ENCODE measurements at places on chromosomes 11 and 22.

DNA sequence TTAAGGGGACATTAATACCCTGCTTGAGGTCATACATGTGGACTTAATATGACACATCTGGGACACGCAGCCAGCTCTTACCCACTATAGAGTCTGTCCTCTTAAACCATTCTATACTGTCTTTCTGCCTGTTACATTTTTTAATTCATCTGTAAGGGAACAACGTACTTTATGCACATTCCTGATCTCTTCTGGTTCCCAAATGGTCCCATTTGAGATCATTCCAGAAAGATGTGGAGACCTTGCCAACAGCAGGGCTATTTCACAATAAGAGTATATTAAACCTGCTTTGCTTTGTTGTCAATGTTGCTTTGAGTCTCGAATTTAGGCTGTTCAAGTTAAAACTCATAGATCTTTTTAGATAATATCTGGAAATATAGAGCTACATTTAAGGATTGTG lies 332.2 kb upstream of the RAG2 start:
- DNase-seq: no peak

DNA sequence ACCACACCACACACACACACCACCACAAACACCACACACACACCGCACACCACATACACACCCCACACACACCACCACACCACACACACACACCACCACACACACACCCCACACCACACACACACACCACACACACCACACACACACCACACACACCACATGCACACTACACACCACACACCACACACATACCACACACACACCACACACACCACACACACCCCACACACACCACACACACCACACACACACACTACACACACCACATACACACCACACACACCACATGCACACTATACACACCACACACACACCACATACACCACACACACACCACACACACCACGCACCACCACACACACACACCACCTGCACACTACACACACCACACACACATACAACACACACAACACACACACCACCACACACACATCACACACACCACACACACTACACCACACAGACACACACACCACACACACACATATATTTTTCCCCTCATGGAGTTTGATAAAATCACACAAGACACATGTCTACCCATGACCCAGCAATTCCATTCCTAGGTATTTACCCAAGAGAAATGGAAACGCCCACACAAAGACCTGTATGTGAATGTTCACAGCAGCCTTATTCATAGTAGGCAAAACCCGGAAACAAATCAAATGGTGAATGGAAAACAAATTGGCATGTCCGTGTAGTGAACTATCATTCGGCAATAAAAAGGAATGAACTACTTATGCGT lies 14.3 kb downstream of the CD5 start:
- no peak for DNase-seq

GRCh38 chr11:72760539-72761405 lies 8.6 kb upstream of the ARAP1 start:
- DNase-seq: peak; percentile 27

GRCh38 chr11:74725701-74726100 lies 5.5 kb downstream of the CHRDL2 start:
- DNase-seq: no peak

DNA sequence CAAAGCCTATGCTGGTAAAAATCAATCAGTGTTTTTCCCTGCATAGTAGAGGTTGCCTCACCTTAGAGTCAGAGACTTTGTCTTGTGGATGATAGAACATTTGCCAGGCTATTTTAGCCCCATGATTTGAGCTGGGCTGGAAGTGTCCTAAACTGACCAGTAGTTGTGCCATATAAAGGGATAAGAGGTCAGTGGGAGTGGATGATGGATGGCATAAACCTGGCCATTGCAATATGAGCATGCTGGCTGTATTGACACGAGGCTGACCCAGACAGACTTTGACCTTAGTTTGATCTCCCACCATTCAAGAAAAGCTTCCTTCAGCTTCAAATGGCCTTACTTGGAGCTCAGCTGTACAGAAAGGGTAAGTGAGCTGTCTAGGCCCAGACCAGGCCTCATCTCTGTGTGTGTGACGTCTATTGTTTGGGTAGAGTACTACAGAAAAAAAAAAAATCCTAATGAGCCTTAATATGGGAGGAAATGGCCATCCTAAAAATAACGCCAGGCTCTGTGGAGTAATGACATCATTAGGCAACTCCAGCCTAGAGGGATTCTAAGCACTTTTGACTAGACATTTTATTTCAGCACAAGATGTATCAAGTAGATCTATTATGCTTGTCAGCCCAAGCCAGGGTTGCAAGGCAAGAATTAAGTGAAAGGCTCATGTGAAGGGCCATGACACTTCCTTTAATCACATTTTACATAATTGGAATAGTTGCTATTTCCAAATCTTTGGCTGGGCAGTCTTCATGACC lies 51.3 kb upstream of the CADM1 start:
- DNase-seq: no peak

GRCh38 chr11:128345316-128345715 lies 242.0 kb downstream of the ETS1 start:
- no peak for DNase-seq

DNA sequence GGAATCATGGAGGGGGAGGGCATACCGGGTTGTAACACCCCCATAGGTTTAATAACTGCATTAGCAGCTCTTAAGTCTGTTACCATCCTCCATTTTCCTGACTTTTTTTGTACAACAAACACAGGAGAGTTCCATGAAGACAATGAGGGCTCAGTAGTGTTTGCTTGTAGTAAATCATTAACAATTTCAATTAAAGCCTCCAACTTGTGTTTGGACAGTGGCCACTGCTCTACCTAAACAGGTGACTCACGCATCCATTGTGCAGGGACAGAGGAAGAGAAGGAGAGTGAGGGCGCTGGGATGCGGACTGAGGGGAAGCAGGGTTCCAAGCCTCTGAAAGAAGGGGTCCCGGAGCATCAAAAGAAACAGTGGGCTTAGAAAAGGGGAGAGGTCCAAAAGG lies 21.3 kb upstream of the MTNR1B start:
- no peak for DNase-seq

DNA sequence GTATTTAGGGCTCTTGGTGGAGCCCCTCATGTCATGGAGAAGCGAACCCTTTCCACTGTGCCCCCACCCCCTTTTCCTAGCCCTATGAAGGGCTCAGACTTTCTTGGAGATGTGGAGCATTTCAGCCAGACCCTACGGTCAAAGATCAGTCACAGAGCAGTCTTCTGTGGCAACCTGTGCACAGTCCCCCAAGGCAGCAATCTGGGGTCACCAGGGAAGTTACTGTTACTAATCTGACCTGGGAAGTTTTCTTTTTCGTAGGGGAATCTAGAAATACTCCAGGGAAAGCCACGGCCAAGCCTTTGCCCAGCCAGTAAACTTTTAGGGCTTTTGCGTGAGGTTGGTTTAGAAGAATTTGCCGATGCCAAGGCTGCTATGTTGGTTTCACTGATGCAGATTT lies 50.6 kb downstream of the ZBTB16 start:
- no peak for DNase-seq

- no peak for DNase-seq
Measured at GRCh38 chr11:79244798-79245197, 196.0 kb downstream of the TENM4 start.

- DNase-seq: no peak
Measured at GRCh38 chr22:17243524-17243923, 24.3 kb upstream of the ADA2 start.

DNA sequence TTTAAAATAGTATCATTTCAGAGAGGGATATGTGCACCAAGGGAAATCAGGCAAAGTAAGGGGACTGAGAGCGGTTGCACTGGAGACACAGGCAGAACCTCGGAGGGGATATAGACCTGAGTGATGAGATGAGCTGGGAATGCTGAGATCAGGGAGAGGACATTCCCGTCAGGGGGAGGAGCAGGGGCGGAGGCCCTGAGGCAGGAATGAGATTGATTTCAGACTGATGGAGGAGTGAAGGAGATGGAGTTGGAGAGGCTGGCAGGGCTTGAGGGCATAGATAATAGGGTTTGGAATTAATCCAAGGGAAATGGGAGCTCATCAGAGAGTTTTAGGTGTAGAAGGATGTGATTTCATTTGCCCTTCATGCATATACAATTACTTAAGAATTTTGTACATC lies 13.2 kb downstream of the CD6 start:
- no peak for DNase-seq

- DNase-seq: no peak
Measured at GRCh38 chr11:47380078-47380477, 1.7 kb upstream of the SPI1 start.

- DNase-seq: no peak
Measured at GRCh38 chr11:130562549-130562948, 114.1 kb downstream of the ADAMTS15 start.

- no peak for DNase-seq
Measured at GRCh38 chr11:128505449-128506065, 81.8 kb downstream of the ETS1 start.

GRCh38 chr22:39181778-39182177 lies 29.3 kb upstream of the CBX7 start:
- no peak for DNase-seq

- DNase-seq: no peak
Measured at GRCh38 chr11:3631331-3631730, 10.5 kb downstream of the ART5 start.

DNA sequence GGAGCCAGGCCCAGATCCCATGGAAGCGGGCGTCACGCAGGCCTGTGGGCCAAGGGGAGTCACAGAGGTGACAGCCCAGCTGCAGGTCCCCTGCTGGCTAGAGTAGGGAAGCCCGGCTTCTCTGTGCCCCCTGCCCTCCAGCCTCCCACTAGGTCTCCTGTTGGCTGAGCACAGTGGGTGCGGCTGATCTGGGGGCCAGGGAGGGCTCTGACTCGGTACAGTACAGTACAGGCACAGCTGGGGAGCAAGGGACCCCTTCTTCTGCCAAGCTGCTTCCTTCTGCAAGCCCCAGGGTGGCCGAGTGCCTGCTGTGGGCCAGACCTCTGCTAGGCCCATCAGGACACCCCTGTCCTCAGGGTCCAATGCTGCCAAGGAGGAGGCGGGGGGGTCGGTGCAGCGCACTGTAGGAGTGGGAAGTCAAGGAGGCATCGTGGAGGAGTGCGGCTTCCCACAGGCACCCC lies 10.1 kb downstream of the SUSD2 start:
- DNase-seq: no peak

DNA sequence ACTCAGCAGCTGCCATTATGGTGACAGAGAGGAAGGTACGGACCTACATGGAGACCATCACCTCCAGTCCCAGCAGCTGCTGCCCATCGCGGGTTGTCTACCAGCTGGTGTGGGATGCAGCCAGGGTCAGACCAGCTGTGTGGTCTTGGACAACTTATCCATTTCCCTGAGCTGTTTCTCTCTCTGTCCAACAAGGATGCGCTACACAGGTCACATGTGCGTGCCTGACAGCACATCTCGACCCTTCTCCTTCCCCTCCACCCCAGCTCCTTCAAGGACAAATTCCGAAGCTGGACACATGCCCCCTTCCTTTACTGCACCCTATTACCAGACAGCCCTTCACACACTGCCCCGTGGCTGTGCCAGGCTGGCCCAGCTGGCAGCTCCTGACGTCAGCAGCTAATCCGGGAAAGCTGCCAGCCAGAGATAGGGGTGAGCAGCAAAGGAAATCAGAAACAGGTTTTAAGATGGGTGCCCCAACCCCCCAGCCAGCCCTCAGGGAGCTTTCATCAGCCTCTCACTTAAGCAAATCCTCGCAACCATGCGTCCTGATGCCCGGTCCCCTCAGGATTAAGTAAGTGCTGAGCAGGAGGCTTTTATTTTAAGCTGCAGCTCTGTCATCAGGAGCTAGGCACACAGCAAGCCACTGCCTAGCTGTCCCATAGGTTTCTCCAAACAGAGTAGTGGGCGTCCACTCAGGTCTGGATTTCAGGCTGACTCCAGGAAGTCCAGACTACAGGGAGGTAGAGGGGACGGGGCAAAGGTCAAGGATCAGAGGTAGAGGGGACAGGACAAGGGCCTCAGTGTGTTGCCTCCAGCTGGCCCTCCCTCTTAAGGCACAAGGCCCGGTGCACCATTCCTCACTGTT lies 20.3 kb downstream of the TEF start:
- DNase-seq: peak; percentile 41

- DNase-seq: no peak
Measured at GRCh38 chr11:35292279-35292678, 127.1 kb downstream of the SLC1A2 start.

DNA sequence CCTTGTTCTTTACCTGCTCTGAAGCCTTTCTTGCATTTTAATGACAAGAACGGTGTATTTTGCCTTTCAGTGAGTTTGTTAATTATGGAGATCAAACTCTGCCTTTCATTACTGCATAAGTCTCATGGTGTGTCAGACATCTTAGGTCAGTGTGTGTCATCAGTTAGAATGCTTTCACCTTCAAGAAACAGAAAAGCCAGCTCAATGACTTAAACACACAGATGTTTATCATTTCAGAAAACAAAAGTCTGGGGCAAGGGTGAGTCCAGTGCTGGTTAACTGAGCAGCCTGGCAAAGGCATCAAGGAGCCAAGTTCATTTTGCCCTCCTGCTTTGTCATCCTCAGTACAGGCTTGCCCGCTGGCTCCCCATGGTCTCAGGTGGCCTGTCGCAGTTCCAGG lies 54.5 kb downstream of the PACS1 start:
- no peak for DNase-seq

DNA sequence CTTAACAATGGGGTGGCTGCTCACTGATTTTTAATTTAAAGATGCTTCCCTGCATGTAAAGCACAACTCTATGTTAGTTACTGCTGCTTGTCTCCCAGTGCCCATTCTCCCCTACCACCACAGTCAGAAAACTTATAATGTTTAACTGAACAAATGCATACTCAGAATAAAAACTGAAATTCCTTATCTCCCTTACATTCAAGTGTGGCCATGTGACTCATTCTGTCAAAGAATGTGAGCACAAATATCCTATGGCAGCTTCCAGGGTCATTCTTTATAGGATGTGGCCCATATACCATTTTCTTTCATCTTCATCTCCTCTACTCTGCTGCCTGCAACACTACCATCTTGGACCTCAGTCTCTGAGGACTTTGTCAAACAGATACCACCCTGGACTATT lies 374.8 kb downstream of the DYNC2H1 start:
- no peak for DNase-seq

GRCh38 chr22:37079668-37080171 lies 28.2 kb downstream of the KCTD17 start:
- peak; percentile 48 for DNase-seq

- no peak for DNase-seq
Measured at GRCh38 chr11:60314635-60315321, 12.3 kb upstream of the MS4A6E start.

DNA sequence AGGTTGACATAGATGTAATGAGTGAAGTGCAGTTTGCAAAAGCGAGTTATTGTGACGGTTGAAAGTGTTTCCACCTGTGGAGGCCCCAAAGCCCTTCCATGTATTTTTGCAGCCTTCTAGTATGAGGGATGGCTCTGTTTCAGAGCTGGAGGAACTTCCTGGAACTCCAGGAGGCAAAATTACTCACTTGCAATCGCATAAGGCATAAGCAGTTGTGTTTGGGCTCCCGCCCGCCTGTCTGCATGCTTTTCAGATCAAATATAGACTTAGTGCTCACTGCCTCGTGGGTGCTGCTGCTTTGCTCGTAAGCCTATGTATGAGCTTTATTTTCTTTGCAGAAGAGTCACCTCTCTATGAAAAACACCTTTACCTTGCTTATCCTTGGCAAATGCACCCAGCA lies 146.8 kb upstream of the LARGE1 start:
- no peak for DNase-seq

GRCh38 chr11:73002214-73002613 lies 139.9 kb downstream of the FCHSD2 start:
- no peak for DNase-seq
